Esophagus squamous epithelium (tissue), 5 donors: ENCODE measurements at places on chromosomes 5 and 9.

- no peak for DNase-seq
These were observed 87.1 kb downstream of the AMBP start for GRCh38 chr9:113990975-113991471.

DNA sequence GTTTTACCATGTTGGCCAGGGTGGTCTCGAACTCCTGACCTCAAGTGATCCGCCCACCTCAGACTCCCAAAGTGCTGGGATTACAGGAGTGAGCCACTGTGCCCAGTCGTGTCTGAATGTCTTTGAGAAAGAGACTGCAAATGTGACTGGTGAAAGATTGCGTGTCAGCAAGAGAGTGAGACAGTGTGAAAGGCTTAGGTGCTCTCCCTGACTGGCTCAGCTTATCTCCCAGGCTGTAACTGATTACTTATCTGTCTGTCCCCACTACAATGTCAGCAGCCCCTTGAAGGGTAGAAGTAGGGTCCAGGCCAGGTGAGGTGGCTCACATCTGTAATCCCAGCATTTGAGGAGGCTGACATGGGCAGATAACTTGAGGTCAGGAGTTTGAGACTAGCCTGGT is 3.4 kb upstream of the FGFR4 start:
- no peak for DNase-seq

DNA sequence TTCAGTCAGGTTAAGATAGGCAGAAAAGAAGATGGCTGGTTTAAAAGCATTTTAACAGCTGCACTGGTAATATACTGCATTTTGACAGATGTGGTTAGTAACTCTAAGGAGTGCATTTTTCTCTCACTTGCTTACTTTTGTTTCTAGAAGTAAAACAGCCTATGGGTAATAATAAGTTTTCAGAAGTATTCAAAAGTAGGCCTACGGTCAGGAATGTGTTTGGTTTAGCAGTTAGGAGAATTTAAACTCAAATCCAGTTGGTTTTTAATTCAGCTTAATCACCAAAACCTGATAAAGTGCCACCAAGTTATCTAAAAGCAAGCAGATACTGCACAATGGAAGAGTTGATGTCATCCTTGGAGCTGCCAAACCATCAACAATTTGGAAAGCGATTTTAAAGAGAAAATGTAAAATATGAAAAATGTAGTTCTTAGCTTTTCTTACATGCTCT is 160.3 kb downstream of the ARSB start:
- no peak for DNase-seq

- DNase-seq, result no peak
These were observed 26.5 kb downstream of the LIX1 start for GRCh38 chr5:97115932-97116331.

- DNase-seq, result no peak
These were observed 259.8 kb downstream of the ARRDC3 start for GRCh38 chr5:91123291-91123690.

DNA sequence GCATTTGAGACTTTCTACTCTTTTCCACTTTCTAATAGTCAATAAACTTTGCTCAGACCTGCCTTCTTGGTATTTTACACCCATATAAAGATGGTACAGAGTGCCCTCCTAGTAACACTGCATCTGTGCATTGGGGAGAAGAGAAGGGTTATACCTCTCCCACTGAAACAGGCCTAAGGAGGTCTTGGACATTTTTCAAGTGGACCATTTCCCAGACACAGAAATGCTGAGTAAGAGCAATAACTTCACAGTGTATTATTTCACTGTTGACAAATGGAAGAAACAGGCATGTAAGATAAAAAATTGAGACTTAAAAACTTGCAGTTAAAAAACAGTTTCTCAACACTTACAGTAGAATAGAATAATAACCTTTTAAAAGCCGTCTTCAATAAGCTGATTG is 1224.0 kb upstream of the CDH18 start:
- DNase-seq, result no peak

- DNase-seq, result no peak
These were observed 72.4 kb upstream of the LHFPL2 start for GRCh38 chr5:78720997-78721396.

DNA sequence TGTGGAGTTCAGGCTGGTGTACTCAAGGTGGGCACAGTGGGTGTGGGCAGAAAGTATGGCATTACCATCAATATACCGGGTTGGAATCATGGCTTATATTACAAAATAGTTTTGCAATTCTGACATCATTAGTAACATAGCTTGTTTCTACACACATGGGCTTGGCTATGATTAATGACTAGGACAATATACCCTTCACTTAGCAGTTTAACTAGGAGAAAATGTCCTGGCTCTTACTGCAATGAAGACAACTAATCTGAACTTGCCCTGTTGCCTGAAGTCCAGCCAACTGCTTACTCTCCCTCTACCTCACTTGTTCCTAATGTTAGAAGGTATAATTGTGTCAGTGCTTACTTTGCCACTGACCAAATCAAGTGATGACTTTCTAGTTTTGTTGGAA is 612.5 kb downstream of the EFNA5 start:
- no peak for DNase-seq

DNA sequence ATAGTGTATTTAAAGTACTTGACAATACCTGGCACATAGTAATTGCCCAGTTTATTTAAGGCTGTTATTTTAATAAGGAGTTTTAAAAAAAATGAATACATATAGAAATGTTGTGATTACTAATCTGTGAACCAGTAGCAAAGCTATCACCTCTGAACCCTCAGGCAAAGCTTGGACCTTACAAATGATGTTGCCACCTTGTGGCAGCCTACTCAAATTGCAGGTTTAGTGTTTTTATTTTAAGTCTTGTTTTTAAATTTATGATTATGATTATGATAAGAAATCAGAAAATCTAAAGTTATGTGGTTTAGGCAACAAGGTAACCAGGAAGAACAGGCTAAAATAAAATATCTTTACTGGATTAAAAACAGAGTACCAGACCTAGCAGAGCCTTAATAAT is 35.8 kb downstream of the PPARGC1B start:
- DNase-seq, result no peak

- no peak for DNase-seq
These were observed 1280.2 kb upstream of the C9orf72 start for GRCh38 chr9:28853477-28853876.

DNA sequence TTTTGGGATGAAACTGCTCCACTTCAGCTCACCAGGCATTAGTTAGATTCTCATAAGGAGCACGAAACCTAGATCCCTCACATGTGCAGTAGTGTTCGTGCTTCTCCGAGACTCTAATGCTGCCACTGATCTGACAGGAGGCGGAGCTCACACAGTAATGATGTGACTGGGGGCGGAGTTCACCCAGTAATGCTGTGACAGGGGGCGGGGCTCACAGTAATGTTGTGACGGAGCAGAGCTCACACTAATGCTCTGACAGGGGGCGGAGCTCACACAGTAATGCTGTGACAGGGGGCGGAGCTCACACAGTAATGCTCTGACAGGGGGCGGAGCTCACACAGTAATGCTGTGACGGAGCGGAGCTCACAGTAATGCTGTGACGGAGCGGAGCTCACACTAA is 27.1 kb upstream of the LRRC14B start:
- no peak for DNase-seq

- no peak for DNase-seq
These were observed 149.5 kb downstream of the ROR2 start for GRCh38 chr9:91800473-91801030.

DNA sequence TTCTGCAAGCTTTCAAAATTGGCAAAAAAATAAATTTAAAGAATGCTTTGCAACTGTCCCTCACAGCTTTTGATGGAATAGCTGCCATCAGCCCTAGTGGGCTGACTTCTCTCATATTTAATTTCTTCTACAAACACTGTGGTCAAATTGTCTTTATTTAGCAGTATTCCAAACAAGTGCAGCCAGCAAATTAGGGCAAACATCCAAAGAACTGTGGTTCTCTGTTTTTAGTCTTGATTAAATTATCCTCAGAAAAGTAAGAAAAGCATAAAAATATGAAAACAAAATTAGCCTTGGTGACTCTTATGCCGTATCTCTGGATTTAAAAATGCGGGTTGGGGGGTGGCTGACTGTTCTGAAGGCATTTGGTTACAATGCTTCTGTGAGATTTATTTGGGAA is 95.8 kb upstream of the RETREG1 start:
- DNase-seq, result no peak

GRCh38 chr5:80399526-80400239 is 8.2 kb upstream of the ZFYVE16 start:
- no peak for DNase-seq

DNA sequence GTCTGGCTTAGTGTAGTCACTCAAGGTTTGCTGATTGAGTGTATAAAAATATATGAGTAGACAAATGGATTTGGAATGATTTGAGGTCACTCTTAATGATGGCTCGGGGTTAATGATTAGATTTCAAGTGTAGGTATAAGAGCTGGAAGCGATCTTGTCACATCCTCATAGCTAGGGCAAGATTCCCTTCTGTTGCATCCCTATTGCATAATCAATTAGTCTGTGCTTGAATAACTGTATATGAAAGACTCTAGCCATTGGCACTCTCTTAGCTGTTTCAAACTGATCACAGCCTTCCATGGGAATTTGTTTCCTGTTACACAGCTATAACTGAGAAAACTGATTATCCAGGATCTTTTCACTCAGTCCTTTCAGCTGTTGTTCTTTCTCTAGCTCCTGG is 811.6 kb downstream of the TLE4 start:
- DNase-seq, result no peak

DNA sequence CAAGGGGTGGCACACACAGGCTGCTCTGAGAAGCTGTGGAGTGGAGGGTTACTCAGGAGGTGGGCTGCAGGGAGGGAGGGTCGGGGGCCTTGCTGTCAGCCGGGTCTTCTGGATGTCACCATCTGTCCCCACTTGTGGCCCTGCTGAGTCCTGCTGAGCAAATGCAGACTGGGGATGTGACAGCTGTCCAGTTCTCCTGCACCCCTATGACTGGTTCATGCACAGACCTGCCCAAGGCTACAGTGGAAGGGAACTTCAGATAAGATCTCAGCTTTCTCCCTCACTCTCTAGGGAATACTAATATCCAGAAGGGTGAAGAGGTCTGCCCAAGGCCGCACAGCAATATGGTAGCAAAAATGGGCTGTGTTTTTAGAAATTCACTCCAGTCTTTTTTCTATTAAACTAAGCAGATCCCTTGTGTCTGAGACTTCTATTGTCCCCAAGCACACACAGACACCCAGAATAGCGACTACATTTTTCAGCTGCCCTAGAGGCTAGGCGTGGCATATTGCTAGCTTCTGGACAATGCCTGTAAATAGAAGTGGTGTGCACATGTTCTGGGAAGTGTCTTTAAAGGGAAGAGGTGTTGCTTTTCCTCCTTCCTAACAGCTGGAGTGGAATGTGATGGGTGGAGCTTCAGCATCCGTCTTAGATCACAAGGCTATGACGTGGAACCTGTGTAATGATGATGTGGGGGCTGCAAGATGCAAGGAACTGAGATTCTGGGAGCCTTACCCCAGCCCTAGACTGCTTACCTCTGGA is 51.1 kb upstream of the TBC1D2 start:
- no peak for DNase-seq

GRCh38 chr5:89043676-89044075 is 160.7 kb upstream of the MEF2C start:
- DNase-seq, result no peak

GRCh38 chr9:106333481-106333880 is 529.5 kb upstream of the ZNF462 start:
- no peak for DNase-seq

- no peak for DNase-seq
These were observed 72.9 kb downstream of the RFK start for GRCh38 chr9:76321195-76321828.

DNA sequence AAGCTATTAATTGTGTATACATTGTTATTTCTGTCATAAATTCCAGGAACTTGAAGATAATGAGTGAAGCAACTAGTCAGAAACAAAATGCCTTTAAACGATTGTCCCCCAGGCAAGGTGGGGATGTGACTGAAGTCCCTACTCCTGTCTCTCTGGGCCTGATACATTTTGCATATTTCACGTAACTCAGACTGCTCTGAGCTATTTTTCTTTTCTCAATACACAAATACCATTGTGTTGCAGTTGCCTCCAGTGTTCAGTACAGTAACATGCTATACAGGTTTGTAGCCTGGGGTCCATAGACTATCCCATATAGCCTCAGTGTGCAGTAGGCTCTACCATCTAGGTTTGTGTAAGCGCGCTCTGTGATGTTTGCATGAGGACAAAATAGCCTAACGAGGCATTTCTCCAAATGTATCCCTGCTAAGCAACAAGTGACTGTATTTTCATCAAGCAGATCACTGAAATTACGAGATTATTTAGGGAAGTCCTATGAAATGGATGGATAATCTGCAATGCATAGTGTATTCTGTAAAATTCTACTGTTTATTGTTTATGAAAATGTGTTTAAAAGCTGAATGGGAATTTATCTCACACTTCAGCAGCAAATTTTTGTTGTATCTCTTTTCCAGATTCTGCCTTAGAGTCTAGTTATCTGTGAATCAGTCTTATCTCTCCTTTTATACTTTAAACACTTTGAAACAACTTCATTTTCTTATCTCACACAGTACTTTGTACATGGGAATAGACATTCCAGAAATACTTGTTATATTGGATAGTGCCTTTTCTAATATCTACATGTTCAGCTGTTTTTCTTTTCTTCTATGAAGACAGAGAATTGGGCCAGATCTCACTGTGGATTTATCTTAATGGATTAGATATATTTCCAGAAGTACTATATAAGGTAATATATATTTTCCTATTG is 150.5 kb downstream of the CD180 start:
- DNase-seq, result no peak

- no peak for DNase-seq
These were observed 147.3 kb downstream of the FAM114A2 start for GRCh38 chr5:153891394-153891793.

- DNase-seq, result no peak
These were observed 38.2 kb upstream of the TEX48 start for GRCh38 chr9:114720086-114720676.
